ENCODE measurements at places on chromosomes 5 and 9.

DNA sequence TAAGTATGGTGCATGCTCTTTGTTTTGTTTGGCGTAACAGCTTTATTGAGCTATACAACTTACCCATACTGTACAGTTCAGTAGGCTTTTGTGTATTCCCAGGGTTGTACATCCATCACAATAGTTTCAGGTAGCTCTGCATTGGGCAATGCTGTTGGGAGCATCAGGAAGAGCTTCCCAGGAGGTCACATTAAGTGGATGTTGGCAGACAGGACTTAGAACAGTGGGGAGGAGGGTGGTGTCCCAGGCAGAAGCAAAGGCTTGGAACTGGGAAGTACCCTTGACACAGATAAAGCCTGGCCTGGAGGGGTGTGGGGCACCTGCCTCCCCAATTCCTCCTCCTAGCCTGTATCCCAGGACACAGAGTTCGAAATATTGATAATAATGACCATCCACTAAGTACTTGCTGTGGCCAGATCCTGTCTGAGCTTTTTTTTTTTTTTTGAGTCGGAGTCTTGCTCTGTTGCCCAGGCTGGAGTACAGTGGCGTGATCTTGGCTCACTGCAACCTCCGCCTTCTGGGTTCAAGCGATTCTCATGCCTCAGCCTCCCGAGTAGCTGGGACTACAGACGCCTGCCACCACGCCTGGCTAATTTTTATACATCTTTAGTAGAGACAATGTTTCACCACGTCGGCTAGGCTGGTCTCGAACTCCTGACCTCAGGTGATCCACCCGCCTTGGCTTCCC is 1.3 kb downstream of the BBLN start:
- DNase-seq, result no peak

- DNase-seq, result no peak
These were observed 19.9 kb upstream of the SVEP1 start for GRCh38 chr9:110599468-110599867.

GRCh38 chr5:5881294-5881693 is 458.8 kb downstream of the ICE1 start:
- no peak for DNase-seq

GRCh38 chr9:134852906-134853654 is 27.5 kb upstream of the FCN2 start:
- no peak for DNase-seq

DNA sequence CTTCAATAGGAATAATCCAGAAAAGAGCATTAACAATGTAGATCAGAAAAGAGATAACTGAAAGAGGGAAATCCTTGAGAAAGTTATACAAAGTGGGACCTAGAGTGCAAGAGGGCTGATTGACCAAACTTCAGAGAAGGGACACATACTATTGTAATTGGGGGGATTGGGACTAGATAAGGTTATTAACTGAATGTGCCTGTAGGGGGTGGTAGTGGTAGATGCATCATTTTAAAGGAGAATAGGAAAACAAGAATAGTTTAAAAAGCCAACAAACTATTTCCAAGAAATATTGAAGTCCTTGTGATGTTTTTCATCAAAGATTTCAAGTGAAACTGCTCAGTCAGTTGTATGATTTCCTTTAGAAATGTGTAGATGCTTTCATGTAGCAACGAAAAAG is 468.5 kb downstream of the TAF11L14 start:
- no peak for DNase-seq

DNA sequence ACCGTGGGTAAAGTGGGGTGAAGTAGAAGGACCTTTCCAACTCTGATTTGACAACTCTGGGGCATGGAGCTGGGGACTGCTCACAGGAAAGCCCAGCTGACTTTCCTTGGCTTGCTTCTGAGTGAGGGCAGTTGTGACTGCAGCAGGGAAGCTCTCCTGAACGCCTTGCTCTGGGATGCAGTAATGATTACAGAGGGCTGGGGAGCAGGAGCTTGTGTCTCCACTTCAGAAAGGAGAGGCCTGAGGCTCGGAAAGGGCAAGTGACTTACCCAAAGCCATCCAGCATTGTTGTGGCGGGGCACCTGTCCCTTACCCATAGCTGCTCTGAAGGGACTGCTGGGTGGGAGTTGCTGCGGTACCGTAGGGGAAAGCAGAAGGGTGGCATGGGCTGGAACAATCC is 41.2 kb downstream of the GSN start:
- no peak for DNase-seq

GRCh38 chr9:70255486-70255885 is 3.3 kb upstream of the SMC5 start:
- DNase-seq, result no peak

- DNase-seq, result no peak
These were observed 29.8 kb upstream of the PJA2 start for GRCh38 chr5:109439590-109439989.

GRCh38 chr5:106401561-106401960 is 1269.2 kb downstream of the EFNA5 start:
- no peak for DNase-seq

- no peak for DNase-seq
These were observed 140.8 kb downstream of the PRR16 start for GRCh38 chr5:120604884-120605283.

DNA sequence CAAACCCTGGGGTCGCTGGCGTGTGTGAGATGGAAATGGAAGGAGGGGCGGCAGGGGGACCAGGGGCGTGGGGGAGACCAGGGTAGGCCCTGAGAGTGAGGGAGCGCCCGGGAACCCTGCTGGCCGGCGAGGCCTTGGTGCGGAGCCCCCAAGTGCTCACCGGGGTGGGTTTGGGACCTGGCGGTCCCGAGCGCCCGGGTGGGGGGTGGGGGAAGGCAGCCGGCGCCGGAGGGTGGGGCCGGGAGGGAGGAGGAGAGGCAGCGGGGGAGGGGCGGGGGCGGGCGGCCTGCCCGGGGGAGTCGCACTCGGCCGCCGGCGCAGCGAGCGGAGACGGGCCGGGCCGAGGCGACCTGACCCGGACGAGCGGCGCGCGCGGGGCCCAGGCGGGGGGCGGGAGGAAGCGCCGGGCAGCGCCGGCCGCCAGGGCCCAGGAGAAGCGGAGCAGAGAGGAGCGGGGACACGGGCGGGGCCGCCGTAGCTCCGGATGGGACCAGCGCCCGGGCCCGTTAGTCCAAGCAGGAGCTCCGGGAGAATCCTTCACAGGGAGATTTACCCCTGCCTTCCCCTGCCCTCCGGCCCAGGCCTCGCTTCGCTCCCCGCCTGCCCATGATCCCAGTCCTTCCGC is at the start of gene NPR2:
Gene NPR2 (plus strand): TSS at position 295 of the 625 bp plus-strand sequence. CDS start 818 bp downstream, outside the sequence.
- DNase-seq, result no peak

DNA sequence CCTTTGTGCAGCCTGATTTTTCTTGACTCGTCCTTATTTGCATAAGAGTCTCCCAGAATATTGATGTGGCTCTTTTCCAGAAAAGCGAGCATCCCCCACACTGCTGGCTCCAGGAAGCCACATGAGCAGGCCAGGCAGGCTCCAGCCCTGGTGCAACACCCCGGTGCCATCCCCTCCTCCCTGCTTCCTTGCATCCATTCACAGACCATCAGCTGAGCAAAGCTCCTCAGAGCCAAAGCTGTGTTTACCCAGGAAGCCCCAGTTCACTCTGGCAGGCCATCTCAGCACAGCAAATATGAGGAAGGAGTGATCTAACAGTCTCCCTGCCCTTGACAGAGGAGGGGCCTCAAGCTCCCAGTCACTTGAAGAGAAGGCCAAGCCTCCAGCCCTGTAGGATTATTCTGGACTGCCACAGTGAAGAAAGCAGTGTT is 34.4 kb downstream of the INSYN2B start:
- no peak for DNase-seq

DNA sequence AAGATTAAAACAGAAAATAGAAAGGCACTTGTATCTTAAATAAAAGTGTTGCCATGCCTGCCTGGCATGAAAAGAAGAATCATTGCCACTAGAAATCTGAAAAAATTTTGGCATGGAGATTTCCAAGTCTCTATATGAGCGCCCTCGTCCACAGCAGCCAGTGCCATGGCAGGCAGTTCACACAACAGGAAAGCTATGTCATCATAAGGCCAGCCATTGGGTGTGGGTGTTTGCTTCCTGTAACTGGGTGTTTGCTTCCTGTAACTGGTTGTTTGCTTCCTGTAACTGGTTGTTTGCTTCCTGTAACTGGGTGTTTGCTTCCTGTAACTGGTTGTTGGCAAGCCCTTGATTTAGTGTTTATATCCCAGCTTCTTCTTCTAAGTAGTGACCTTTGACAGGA is 446.7 kb downstream of the IRX1 start:
- DNase-seq, result no peak

- DNase-seq, result no peak
These were observed 29.1 kb upstream of the TCF7 start for GRCh38 chr5:134085411-134085810.

DNA sequence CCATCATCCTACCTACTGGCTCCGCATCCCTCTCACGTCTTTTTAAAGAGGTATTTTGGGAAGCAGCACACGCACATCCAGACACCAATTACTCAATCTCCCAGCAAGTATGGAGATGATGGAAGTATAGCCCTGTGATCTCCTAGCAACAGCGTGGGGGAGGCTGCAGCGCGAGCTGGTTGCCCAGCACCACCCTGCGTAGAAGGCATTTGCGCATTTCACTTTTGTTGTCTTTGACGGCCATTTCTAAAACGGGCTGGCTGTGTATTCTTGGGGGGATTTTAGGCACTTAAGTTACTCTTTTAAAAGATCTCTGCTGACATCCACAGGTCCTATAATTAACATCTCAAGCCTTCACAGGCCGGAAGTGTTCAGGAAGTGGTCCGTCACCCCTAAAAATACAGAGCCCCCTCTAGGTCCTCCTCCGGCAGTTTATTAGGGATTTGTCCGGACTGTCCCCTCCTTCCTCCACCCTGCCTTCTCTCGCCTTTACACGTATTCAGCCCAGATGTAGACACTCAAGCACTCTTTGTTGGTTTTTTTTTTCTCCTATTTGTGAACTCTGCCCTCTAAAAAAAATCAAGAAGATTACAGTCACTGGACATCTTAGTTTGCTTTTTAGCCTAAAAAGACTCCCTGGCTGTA is 371.4 kb downstream of the NTRK2 start:
- no peak for DNase-seq
